ENCODE measurements at places on chromosomes 5 and 9.

DNA sequence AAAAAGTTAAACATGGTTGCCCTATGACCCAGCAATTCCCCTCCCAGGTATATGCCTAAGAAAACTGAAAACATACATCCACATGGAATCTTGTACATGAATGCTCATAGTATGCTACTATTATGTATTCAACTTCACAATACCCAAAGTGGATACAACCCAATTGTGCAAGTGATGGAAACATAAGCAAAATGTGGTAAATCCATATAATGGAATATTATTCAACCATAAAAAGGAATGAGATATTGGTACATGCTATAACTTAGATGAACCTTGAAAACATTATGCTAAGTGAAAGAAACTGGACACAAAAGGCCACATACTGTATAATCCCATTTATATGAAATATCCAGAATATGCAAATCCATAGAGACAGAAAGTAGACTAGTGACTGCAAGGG lies 18.1 kb upstream of the CCDC125 start:
- no peak for DNase-seq

DNA sequence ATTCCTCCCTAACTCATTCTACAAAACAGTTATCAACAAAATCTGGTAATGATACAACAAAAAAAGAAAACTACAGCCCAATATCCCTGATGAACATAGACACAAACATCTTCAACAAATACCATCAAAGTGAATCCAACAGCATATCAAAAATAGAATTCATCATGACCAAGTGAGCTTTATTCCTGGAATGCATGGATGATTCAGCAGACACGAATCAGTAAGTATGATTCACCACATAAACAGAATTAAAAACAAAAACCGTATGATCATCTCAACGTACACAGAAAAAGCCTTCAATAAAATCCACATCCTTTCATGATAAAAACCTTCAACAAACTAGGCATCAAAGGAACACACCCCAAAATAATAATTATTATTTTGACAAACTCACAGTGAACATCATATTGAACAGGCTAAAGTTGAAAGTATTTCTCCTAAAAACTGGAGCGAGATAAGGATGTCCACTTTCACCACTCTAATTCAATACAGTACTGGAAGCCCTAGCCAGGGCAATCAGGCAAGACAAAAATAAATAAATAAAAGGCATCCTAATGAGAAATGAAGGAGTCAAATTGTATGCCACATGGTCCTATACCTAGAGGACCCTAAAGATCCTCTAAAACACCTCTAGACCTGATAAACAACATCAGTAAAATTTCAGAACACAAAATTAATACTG lies 305.1 kb upstream of the RGMB start:
- DNase-seq, result no peak

GRCh38 chr9:27545471-27545870 lies 15.9 kb upstream of the MOB3B start:
- no peak for DNase-seq

DNA sequence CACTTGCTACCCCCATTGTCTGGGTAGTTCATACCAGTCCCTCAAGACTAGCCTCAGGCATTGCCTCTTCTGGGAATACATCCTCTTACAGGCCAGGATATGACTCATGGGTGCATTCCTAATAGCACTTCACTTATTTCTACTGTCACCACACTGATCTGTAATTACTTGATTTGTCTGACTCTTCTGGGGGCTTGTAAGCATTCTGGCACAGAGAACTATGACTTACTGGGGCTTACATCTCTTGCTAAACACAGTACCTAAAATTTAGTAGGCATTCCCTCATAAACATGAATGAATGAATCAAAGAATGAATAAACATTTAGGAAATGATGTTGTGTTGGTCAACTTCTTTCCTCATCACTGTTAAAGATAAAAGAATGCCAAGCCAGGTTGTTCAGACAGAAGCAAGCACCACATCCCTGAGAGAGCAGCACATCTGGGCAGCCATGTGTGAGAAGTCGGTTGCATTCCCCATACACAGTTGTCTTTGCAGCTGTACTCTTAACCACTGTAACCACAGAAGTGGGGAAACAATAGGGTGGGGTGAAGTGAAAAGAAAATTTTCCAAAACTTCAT lies 27.6 kb downstream of the IL7R start:
- no peak for DNase-seq

GRCh38 chr9:113659740-113660139 lies 196.2 kb downstream of the RGS3 start:
- no peak for DNase-seq

- no peak for DNase-seq
These were observed 394.1 kb upstream of the GRIA1 start for GRCh38 chr5:153096381-153096780.

- no peak for DNase-seq
These were observed 661.6 kb downstream of the LRRC70 start for GRCh38 chr5:63240063-63240755.

DNA sequence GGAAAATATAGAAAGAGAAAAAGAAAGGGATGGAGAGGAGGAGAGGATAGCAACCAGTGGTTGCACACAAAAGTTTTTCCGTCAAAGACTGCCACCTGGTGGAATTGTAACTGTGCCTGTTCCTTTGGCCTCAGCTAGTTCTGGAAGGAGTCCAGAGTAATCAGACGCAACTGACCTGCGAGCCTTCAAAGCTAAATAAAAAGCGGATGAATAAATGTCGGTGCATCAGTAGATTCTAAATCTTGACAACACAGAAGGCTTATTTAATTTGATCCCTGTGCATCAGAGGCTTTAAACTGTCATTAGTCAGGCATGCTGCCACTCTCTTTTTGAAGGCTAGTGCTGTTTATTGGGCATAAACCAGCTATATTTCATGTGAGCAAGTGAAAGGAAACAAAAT lies 132.9 kb upstream of the ACO1 start:
- peak; percentile 34 for DNase-seq

- no peak for DNase-seq
These were observed 191.3 kb upstream of the PRDM9 start for GRCh38 chr5:23316060-23316591.

GRCh38 chr9:113343732-113344231 lies 3.7 kb upstream of the WDR31 start:
- no peak for DNase-seq

DNA sequence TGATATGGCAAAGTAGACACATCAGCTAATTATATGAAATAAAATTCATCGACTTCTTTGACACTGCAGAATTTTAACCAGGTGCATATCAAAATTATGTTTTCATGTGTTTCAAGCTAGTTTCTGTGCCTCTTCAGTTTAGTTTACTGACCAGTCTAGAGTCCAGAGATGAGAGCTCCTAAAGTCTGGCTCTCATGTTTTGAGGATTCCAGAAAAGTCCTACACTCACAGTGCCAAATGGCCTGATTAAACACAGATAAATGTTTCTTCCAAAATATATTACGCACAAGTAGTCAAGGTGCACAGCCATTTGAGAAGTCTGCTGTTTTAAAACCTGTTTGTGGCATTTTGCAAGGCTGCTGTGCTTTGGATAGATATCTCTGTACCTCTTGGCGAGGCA lies 15.6 kb downstream of the RGMB start:
- DNase-seq, result no peak

GRCh38 chr9:68966496-68966944 lies 47.4 kb downstream of the PRKACG start:
- DNase-seq, result no peak

GRCh38 chr5:79595086-79595485 lies 17.2 kb upstream of the TENT2 start:
- no peak for DNase-seq

- no peak for DNase-seq
These were observed 2.0 kb upstream of the CAVIN4 start for GRCh38 chr9:100575765-100576386.

GRCh38 chr9:34381323-34381722 lies 4.6 kb upstream of the MYORG start:
- DNase-seq, result no peak

DNA sequence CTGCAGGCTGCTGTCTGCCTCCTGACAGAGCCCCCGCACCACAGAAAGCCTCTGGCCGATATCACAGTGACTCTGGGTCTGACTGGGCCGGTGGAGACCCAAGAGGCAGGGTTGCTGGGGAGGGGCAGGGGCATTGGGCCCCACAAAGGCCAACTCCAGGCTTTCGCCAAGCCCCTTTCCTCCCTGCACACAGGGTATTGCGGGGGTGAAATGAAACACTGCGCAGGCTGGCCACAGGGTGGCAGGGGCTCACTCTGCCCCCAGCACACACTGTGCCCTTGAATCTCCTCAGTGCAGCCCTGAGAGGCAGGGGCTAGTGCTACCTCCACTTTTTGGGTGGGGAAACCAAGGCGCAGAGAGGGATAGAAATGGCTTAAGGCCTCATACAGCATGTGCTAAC lies 44.6 kb downstream of the BARX1 start:
- DNase-seq, result no peak

- no peak for DNase-seq
These were observed 47.4 kb upstream of the SHC3 start for GRCh38 chr9:89225991-89226471.

DNA sequence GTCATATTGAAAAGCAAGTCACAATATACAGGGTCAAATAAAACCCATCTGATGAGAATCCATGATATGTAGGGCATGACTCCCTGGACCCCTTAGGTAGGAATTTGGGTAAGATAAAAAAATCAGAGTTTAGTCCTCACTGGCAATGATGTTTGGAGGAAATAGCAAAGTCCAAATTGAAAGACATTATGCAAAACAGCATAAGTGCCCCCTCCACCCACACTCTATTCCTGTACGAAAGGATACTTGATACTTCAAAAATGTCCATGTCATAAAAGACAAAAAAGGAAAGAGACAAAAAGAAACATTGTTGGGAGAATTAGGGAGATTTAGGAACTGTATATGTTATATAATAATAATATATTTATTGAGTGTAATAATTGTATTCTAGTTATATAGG lies 96.1 kb upstream of the RASGRF2 start:
- no peak for DNase-seq

DNA sequence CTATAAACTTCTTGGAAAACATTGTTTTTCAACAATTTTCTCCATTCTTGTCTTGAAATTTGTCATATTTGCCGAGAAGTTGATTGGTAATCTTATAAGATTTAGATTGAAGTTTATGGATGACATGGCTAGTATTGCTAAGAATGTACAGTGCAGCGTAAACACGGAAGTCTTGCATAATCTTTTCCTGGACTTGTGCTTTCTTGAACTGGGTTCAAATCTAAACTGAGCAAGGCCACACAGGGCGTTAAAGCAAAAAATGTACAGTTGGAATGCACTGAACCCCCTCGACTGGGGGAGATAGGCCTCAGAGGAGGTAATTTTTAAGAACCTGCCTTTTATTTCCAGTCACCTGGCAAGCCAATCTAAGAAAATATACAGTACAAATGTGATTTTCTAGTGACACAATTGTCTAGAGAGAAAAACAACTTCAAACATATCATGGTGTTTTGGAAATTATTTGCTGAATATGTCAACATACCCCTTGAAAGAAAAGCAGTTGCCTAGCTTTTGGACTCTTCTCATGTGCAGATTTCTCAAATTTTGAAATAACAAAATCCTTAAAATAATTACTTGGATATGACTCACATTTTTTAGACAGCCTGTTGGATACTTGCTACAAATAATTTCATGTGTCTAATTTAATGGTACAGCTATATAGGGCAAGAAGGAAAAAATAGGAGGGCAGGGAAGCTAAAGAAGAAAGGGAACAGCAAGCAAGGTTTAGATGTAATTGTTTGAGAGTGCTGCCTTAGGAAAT lies 18.5 kb upstream of the GAS1 start:
- no peak for DNase-seq

DNA sequence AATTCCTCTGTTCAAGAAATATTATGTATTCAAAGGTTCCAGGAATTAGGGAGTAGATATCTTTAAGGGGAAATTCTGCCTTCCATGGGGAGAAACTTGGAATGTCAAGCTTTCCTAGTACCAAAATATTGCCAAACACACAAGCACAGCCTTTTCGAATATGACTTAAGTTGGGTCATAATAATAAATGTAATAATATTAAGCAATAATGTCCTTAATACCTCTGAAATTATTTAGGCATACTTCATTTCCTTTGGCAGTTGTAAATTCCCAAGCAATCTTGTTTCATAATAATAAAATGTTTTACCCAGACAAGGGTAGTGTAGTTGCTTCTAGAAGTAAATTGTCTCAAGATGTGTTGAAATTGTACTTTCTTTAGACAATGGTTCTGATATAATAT lies 630.3 kb upstream of the CDH18 start:
- no peak for DNase-seq

- no peak for DNase-seq
These were observed 110.5 kb downstream of the MEGF10 start for GRCh38 chr5:127400946-127401670.

GRCh38 chr9:95623640-95624039 lies 106.9 kb upstream of the PTCH1 start:
- no peak for DNase-seq

- DNase-seq, result peak; percentile 22
These were observed 25.7 kb upstream of the UGCG start for GRCh38 chr9:111870774-111871498.

DNA sequence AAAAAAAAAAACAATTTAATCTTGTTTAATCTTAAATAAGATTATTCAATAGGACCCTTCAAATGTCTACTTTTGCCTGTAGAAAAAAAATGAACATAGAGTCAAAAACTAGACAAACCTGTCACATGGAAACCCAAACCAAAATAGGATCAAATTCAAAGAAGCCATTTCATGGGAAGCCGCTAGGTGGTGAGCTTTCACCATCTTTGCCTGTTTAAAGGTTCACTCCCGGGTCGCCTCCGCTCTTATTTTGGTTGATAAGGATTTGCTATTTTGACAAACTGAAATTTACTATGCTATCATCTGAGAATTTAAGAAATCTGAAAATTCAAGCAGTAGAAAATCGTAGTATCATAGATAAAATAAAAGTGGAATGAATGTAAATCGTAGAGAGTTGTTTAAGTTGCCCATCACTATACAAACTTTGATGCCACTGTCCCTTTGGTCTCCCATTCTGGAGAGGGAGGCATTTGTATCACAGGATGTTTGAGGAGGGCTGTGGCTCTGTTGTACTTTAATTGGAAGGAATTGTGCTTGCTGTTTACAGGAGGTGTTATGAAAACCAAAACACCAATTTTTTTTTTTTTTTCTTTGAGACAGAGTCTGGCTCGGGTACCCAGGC lies 43.5 kb upstream of the DNAH5 start:
- no peak for DNase-seq

- no peak for DNase-seq
These were observed 642 bp downstream of the SV2C start for GRCh38 chr5:76083555-76084495.

DNA sequence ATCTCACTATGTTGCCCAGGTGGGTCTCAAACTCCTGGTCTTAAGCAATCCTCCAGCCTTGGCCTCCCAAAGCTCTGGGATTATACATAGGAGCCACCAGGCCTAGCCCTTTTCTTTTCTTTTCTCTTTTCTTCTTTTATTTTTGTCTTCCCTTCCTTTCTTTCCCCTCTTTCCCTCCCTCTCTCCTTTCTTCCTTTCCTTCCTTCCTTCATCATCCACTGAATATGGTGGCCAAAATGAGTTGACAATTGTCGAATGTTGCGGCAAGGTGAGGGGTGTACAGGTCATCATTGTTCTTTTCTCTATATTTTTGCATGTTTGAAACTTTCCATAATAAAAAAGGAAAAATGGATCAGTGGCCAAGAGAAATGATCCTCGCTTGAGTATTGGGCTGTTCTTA lies 32.1 kb upstream of the BASP1 start:
- DNase-seq, result no peak
